ENCODE measurements at places on chromosomes 5 and 9.
A peak's percentile ranks its signal among the peaks of the same experiment; 100 is the strongest.

GRCh38 chr9:5838884-5839571, 6.1 kb upstream of the ERMP1 start:
- DNase-seq: no peak

- no peak for DNase-seq
These were observed 274.4 kb upstream of the SEMA6A start for GRCh38 chr5:116848954-116849581.

- no peak for DNase-seq
These were observed 414.1 kb downstream of the ACTL7B start for GRCh38 chr9:108441726-108442125.

- no peak for DNase-seq
These were observed 20.6 kb downstream of the TCOF1 start for GRCh38 chr5:150377964-150378694.

DNA sequence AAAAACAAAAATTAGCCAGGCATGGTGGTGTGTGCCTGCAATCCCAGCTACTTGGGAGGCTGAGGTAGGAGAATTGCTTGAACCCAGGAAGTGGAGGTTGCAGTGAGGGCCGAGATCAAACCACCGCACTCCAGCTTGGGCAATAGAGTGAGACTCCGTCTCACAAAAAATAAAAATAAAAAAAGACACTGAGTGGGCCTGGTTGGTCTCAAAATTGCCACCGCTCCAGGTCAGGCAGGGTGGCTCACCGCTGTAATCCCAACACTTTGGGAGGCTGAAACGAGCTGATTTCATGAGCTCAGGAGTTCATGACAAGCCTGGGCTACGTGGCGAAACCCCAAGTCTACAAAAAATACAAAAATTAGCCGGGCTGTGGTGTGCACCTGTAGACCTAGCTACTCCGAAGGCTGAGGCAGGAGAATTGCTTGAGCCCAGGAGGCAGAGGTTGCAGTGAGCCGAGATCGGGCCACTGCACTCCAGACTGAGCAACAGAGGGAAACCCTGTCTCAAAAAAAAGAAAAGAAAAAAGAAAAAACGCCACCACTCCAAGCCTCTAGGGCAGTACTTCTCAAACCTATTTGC, 1.8 kb downstream of the STK10 start:
- DNase-seq: no peak

DNA sequence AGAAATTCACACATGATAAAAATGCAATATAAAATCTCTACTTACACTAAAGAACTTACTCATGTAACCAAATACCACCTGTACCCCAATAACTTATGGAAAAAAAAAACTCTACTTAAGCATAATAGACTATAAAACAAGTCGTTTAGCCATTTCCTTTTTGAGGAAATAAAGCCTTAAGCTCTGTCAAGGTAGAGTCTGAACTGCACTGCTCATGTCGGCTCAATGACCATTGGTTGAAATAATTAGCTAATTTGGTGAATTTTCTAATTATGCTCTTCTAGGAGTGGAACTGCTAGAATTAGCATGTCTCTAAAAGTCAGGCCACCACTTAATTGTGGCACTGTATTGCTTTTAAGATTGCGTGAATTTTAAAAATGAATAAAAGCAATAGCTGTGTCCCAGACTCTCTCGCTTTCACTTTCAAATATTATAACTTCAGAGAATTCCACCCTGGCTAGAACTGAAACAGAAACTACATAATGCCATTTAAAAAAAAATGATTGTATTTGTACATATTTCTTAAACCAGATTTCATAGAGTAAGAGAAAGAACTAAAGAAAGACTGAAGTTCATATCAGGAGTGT, 113.0 kb upstream of the PCA3 start:
- DNase-seq: peak; percentile 25

DNA sequence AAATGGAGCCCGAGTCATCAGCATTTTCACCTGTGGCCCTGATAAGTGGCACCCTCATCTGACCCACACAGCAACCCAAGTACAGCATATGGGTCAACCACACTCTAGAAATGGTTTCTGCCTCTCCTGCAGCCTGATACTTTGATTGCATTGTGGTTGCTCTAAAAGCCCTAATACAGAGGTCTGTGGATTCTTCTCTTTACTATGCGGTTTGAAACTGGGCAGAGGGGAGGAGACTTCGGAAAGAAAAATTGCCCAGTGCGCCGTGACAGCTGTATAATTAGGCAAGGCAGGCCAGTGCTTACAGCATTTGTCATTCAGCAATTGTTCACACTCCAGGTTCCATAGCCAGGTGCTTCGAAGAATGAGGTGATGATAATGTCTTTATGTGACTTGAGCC, 361.0 kb downstream of the NFIB start:
- DNase-seq: no peak

DNA sequence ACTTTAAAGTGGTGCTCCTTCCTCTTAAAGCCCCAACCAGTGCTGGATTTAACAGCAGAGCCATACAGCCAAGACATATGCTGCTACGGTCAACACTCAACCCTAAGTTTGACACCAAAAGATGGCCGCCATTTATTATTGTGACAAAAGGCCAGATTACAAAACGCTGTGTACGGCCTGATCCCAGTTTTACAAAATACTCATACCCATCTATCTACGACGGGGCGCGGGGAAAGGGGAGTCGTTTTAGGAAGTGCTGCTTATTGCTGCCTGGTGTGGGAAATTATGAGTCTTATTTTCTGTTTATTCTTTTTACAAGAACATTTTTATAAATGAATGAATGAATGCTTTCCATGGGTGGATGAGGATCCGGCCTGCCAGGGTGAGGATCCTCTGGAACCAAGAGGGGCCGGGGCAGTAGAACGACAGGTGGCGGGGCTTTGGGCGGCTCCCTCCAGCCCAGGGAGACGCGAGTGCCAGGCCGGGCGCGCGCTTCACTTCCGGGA, 457 bp upstream of the IDNK start:
- DNase-seq: no peak

GRCh38 chr5:121982893-121983285, 21.1 kb downstream of the SRFBP1 start:
- DNase-seq: no peak

- no peak for DNase-seq
These were observed 70.4 kb downstream of the CRB2 start for GRCh38 chr9:123426406-123426805.

GRCh38 chr5:33074548-33074947, 363.4 kb downstream of the NPR3 start:
- DNase-seq: no peak

DNA sequence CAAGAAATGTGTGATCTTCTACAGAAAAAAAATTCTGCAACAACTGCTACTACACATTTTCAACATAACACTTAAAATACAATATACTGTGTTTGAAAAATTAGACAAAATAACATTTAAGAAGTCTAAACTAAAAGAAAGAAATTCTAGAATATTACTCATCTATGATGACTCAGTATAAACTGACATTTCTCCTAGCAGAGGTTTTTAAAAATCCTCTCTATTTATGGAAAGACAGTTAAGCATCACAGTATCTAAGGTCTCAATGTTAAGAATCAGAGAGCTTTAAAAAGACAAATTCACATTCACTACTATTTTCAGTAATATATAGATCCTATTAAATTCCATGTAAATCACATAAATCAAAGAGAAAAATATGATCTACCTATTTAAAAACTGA, 61.3 kb downstream of the NR2F1-AS1 start:
- no peak for DNase-seq

DNA sequence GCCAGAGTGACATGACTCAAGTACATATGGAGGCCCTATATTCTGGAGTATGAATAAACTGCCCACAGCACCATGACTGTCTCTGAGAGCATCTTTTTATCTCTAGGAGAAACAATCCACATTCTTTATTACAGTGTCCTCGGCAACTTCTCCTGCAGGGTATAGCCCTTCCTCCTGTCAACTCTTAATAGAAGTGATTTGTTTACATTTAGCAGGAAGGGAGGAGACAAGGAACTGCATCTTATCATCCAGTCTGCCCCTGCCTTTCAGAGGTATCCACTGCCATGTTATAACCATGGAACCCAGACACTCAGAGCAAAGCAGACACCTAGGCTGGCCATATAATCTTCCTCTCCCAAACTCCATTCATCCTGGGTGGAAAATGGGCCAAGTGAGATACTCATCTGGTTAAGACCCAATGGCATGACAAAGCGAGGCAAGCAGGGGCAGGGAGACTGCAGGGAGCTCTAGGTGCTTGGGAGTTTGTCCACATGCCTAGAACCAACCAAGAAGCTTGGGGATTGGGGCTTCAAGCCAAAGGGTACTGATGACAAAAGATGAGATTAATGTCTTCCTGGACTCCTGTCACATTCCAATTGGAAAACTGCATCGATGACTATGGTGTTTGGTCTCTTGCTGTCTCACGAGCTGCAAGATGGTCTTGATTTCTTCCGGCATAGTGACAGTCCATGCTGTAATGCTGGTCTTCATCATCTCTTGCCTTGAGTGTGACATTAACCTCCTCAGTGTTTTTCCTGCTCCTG, 620.5 kb upstream of the KLF4 start:
- no peak for DNase-seq

- DNase-seq: no peak
These were observed 272.7 kb downstream of the TRIM32 start for GRCh38 chr9:116959809-116960208.

DNA sequence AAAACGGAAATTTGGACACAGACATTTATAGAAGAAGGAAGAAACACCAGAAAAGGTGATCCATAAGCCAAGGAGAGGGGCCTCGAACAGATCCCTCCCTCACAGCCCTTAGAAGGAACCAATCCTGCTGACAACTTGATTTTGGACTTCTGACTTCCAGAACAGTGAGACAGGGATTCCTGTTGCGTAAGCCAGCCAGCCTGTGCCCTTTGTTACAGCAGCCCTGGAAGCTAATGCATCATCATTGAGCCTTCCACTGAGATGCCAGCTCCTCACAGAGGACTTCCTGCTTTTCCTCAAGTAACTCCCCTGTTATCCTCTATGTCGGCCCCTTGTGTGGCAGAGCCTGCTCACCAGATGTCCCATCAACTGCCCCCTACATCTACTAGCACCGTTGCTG, 94.1 kb downstream of the JMY start:
- DNase-seq: no peak

DNA sequence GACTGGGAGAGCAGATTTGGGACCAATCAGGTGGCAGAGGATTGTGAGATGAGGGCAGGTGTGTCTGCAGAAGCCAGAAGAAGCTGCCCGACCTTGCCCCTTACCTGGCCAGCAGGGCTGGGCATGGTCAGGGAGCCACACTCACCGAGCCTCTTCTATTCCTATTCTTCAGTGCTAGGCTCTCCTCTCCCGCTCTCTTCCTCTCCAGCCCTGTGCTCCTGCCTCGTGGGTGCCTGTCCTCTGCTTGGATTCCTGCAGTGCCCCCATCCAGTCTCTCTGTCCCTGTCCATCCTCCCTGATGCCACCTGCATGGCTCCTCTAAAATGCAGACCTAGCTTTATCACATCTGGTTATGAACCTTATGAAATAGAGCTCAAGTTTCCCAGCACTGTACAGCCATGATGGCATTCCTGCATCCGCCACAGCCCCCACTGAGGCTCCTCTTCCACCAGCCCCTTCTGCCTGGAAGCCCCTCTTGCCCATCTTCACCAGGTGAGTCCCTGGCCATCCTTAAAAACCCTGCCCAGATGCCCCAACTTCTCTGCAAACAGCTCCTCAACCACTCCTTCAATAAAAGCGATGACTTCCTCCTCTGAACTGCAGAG, 8.2 kb downstream of the UBE2QL1 start:
- no peak for DNase-seq

GRCh38 chr5:40436535-40437237, 243.0 kb upstream of the PTGER4 start:
- peak; percentile 66 for DNase-seq

DNA sequence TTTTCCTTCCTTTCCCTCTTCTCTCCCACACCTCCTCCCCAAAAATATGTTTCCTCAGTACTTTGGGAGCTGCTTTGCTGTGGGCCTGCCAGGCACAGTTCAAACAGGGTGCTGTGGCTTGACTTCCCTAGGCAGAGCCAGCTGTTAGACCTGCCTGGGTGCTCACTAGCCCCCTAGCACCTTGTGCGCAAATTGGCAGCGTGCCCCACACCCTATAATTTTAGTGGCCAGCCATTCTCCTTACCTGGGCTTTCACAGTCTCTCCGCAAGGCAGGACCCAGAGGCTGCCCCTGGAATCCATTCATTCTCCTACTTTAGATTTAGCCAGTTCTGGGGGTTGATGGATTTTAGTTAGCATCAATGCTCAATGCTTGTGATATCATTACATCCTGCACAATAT, 72.3 kb downstream of the ANGPTL2 start:
- no peak for DNase-seq

- peak; percentile 91 for DNase-seq
These were observed 1.5 kb downstream of the PARP8 start for GRCh38 chr5:50667653-50668595.

DNA sequence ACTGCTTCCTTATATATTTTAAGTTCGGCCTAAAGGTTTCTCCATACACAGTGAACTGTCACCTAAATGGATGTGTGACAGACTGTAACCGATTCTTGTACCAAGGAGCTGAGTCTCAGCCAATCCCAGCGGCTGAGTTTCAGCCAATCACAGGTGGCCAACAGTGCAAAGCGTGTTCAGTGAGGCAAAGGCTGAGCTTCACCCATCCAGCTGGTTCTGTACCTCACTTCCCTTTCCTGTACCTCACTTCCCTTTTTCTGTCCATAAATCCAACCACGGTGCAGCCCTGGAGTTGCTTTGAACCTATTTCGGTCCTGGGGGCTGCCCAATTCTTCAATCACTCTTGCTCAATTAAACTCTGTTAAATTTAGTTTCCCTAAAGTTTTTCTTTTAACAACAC, 15.7 kb upstream of the TBC1D9B start:
- DNase-seq: no peak

- DNase-seq: no peak
These were observed 494 bp upstream of the CXXC5 start for GRCh38 chr5:139647506-139648204.

DNA sequence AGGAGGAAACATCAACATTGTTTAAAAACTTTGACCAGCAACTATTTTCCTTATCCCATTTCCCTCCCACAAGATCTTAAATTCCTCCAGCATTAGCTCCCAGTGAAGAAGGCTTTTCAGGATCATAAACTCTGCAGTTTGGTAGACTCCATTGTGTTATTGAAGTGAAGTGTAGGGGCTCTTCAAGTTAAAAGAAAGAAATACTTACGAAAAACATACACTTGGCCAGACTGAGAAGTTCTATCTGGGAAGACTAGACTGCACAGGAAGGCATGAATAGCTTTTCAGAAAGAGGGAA, 22.3 kb downstream of the LIFR start:
- no peak for DNase-seq

DNA sequence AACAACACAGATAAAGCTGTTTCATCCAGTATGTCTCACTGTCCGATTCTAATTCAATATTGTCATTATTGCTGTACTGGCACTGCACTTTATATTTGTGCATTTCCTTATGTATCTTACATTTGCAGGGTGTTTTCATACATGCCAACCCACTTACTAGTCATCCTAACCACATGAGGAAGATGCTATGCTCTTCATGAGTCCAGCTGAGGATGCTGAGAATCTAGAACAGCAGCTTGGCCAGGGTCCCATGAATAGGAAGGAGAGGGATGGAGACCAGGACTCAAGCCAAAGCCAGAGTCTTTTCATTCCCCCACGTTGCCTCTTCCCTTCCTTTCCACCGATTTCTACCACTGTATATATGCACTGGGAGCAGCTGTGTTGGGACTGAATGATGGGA, 292.8 kb upstream of the KLF4 start:
- no peak for DNase-seq

All from CD4-positive, alpha-beta T cell treated with Interleukin-10 for 1 hour (primary cell).